Type B pancreatic cell (in vitro differentiated cells): ENCODE measurements at places on chromosomes 6 and 20. TPM values are rescaled to one million over a fixed set of nuclear protein-coding genes. Genes with fewer than 3 reads are reported as not detected.
A peak's percentile ranks its signal among the peaks of the same experiment; 100 is the strongest.

The DYNLT2 gene
- 2.1 and 2.6 TPM in 2 replicates for total RNA-seq

- DNase-seq = no peak
Observed at GRCh38 chr20:796921-797320, 28.6 kb upstream of the SLC52A3 start.

DNA sequence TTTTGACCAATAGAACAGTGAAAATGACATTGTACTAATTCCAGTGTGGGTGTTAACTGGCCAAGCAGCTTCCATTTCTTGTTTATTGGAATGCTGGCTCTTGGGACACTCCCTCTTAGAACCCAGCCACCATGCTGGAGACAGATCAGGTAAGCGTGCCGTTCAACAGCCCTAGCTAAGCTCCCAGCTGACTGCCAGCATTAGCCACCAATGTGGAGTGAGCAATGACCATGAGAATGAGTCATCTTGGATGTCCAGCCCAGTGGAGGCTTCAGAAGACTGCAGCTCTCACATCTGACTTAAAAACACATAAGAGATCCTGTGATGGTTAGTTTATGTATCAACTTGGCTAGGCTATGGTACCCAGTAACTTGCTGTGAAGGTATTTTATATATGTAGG, 3.0 kb upstream of the LINC00237 start:
- no peak for DNase-seq

The PTCRA gene
- not detected in 2 replicates for total RNA-seq

DNA sequence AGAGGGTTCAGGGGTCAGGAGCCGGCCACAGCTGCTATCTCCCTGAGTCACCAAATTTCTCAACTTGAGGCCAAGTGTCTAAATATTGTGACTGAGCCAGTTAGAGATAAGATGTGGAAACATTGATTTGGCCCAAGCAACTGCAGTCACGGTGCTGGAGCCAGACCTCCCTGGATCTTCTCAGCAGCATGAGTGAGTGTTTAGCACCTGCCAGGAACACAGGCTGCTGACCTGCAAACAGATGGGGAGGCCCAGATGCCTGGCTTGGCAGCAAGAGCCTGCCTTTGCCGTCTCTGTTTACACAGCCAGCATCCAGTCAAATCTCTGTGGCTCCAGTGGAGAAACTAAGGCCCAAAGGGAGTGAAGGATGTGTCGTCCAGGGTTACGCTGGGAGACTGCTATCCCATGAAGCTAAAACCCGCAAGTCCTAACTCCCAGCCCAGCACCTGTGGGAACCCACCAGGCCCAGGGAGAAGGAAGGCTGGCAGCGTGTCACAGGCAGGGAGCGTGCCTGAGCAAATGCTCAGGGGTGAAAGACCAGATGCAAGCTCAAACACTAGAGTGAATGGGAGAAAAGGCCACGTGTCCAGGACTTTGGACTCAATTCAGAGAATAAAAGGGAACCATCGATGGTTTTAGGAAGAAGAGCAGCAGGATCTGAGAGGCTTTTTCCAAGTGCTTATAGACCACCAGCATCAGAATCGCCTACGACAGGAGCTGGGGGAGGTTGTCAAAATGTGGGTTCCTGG, 15.9 kb upstream of the PTGIS start:
- no peak for DNase-seq

DNA sequence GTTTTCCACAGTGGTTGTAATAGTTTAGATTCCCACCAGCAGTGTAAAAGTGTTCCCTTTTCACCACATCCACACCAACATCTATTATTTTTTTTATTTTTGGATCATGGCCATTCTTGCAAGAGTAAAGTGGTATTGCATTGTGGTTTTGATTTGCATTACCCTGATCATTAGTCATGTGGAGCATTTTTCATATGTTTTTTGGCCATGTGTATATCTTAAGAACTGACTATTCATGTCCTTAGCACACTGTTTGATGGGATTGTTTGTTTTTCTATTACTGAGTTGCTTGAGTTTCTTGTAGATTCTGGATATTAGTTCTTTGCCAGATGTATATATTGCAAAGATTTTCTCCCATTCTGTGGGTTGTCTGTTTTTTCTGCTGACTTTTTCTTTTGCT, 820.1 kb downstream of the TENT5A start:
- no peak for DNase-seq

The HBS1L gene
- total RNA-seq = 55.8 and 71.0 TPM in 2 replicates

DNA sequence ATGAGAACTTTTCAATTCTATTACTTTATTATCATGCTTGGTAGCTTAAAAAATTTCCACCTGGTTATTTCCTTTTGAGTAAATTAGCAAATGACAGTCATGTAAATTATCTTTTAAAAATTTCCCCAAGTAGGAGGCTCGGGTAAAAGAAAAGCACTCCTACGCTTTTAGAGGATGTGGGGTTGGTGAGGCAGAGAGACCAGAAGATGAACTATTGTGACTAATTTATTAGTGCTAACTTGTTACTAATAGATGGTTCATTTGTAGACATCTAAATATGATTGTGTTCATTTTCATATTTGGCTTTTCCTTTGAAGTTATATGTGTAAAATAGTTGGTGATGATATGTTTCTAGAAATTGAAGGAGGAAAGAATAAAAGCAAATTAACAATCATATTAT, 27.0 kb downstream of the ZNF292 start:
- DNase-seq = no peak

DNA sequence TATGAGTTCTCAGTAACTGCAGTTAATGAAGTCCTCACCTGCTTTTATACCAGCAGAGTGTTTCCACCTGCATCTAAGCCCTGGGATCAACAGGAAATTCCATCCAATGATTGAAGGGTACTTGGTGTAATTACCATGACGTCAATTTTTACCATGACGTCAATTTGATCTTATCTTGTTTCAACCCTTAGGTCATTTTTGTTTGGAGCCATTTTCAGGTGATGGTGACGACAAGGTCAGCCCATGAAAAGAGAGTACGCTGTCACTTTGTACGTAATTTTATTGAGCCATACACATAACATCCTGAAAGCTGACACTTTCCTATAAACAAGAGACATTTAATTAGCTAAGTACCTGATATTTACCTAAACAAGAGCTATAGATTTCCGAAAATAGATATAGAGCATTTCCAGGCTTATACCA, at the start of gene CGA:
Gene CGA, minus strand, starts transcription at position 20 of the 423 bp plus-strand sequence. CDS start 6,906 bp downstream, outside the sequence.
- DNase-seq = no peak

DNA sequence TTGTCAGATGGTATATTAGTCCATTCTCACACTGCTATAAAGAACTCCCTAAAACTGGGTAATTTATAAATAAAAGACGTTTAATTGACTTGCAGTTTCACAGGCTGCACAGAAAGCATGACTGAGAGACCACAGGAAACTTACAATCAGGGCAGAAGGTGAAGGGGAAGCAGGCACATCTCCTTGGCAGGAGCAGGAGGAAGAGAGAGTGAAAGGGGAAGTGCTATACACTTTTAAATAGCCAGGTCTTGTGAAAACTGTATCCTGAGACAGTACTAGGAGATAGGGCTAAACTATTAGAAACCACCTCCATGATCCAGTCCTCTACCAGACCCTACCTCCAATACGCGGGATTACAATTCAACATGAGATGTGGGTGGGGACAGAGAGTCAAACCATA, 193.9 kb upstream of the KCNG1 start:
- no peak for DNase-seq

DNA sequence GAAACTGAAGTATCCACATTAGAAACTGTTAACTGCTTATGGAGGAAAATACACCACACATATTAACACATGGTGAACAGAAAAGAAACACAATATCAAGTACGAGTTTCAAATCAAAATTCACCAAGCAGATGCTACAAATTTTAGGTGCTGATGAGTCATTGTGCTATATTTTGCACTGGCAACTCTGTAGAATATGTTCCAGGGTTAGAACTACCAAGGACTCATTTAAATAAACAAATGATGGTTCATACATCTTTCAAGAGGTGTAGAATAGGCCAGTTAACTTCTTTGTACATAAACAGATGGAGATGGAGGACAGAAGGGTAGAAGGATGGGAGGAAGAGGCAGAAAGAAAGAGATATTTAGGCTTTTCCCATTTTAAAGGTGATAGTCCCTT, 184.9 kb downstream of the ARHGAP18 start:
- no peak for DNase-seq

The NEURL2 gene
- total RNA-seq = 6.4 TPM in 2 replicates

The CFAP206 gene
- 2.1 and 5.0 TPM in 2 replicates for total RNA-seq

DNA sequence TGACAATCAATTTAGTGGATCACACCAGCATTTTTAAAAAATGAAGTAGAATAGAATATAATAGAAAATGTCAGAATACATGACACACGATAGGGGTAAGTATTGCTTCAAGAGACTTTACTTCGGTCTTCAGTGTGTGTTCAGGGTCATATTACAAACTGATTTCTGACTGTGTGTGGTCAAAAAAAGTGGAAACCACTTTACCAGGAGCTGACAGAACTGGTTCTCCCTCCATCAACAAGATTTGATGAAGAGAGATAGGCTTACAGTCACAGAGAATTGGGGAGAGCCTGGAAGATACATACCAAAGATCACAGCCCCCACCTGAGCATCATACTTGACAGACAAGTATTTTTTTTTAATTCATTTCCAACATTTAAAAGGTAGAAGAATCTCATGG, 21.7 kb downstream of the ARMC2 start:
- no peak for DNase-seq

The CENPW gene
- total RNA-seq = 22.5 and 42.0 TPM in 2 replicates

- no peak for DNase-seq
Observed at GRCh38 chr6:145003145-145003544, 718.0 kb downstream of the UTRN start.

The PCK1 gene
- 2.3 and 4.7 TPM in 2 replicates for total RNA-seq

GRCh38 chr6:118606268-118606667, 45.1 kb downstream of the CEP85L start:
- DNase-seq = no peak

The SH3BGRL2 gene
- total RNA-seq = 40.0 and 75.3 TPM in 2 replicates

- DNase-seq = no peak
Observed at GRCh38 chr6:166774292-166774691, 147.2 kb upstream of the RPS6KA2 start.

DNA sequence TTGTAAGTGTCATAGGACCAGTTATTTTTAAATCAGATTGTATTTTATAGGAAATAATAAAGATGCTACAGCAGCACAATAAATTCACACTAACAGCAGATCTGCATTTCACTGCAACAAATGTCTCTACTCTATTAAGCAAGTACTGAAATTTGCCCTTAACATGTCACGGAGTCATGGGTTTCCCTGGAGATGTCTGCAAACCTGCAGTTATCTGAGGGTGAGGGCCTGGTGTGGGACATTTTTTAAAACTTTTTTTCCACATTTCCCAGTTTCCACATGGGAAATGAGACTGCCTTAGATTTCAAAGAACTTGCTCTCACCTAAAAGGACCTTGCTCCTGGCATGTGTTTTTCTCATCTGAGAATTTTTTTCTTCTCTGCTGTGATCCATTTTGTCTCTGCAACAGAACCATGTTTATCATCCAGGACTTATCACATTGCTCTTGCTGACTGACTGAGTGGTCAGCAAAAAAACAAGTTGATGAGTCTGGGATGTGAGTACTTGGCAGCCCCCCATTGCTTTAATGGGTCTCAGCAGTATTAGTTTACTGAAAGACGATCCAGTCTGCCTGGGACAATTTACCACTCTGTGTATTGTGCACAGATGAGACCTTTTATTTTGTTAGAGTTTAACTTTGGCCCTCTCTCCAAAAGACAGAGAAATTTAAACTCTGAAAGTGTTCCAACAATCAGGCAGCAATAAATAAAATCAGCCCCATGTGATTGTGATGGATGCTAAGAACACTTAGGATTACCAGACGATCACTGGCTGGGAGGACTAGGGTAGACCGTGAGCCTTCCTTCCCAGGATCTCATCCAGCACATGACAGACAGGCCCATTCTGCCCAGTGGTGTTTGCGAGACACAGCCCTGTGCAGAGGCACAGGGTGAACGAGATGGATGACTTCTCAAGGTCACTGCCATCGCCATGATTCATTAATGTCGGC, 268.8 kb downstream of the BTBD9 start:
- no peak for DNase-seq

GRCh38 chr6:37129566-37129965, 40.4 kb upstream of the PIM1 start:
- no peak for DNase-seq

The GNAS gene
- 1,005 and 1,406 TPM in 2 replicates for total RNA-seq

DNA sequence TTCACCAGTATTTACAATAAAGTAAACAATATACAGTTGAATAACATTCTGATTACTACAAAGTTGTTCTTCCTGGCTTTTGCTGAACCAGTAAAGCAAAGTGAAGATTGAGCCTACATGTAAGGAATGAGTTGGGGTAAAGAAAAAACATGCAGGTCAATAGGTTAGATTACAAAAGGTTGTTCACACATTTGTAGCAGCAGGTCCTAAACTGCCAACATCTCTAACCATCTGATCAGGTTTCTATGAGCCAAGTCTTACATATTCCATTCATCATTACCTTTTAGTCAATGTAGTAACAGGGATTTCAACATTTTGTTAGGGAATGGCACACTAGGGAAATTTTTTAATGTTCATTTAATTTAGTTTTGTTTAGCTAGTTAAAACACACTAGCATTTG, 9.3 kb upstream of the CALHM6 start:
- DNase-seq = no peak

GRCh38 chr6:165745492-165745891, 82.5 kb upstream of the PDE10A start:
- no peak for DNase-seq

- no peak for DNase-seq
Observed at GRCh38 chr6:16440636-16441212, 202.3 kb downstream of the GMPR start.

DNA sequence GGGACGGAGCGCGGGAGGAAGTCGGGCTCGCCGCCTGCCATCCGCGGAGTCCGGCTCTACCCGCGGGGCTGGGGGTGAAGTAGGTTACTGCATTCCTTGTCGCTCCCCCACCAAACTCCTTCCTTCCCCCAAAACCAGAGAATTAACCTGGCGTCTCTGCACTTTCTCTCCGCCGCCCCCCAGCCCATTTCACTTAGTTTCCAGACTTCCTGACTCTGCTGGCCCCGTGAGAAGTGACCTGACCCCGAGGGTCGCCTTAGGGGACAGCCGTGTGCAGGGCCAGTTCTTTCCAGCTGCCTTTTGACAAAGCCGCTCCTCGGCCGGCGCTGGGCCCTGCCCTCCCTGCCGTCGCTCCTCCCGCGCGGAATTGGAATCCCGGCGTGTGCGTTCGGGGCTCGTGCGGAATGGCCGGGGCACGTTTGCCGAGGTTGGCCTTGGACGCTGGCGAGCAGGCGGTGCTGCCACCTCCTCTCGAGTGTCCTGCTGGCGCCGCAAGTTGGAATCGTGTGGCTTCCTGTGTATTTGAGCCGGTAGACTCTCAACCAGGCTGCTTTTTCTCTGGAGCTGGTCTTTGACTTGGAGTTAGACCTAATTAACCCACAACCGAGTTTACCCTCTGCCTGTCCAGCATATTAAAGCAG, 650 bp downstream of the DCBLD1 start:
- peak; percentile 77 for DNase-seq

GRCh38 chr6:104252276-104252675, 607.4 kb downstream of the HACE1 start:
- no peak for DNase-seq

GRCh38 chr6:35014341-35014740, 125.3 kb downstream of the ANKS1A start:
- no peak for DNase-seq

The LRRC73 gene
- 1.5 and 2.9 TPM in 2 replicates for total RNA-seq

GRCh38 chr6:47129129-47129528, 87.0 kb upstream of the ADGRF1 start:
- DNase-seq = no peak

The SLC16A10 gene
- 16.9 and 25.6 TPM in 2 replicates for total RNA-seq
